ENCODE measurements at places on chromosomes 11 and 22.

- DNase-seq: peak; percentile 95
Measured at GRCh38 chr11:103609117-103610066, 427.0 kb upstream of the DDI1 start.

GRCh38 chr11:40403321-40403720 is 1056.1 kb downstream of the LRRC4C start:
- peak; percentile 32 for DNase-seq

DNA sequence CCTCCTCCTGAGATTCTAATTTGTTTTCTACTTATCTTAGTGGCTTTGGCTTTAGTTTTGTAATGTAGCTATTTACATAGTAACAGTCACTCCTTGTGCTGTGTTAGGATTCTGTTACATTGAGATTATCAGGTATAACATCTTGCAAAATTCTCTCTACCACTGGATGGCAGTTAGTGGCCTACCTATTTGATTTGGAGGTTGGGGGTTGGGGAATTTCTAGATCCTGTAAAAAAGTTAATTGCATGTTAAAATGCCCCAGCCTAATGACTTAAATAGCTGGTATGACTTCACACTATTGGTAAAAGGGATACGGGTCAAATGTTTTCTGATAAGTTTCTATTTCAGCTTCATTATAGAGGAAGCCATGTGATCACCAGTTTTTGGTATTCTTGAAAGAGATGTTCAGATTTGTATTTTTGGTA is 2.8 kb downstream of the GRK3 start:
- DNase-seq: no peak

GRCh38 chr11:94595076-94595475 is 27.9 kb downstream of the PIWIL4 start:
- DNase-seq: no peak

- DNase-seq: peak; percentile 41
Measured at GRCh38 chr11:26703411-26704191, 18.3 kb downstream of the SLC5A12 start.

- no peak for DNase-seq
Measured at GRCh38 chr11:127873478-127873877, 713.9 kb downstream of the ETS1 start.
